ENCODE measurements at places on chromosomes 16 and 17.

DNA sequence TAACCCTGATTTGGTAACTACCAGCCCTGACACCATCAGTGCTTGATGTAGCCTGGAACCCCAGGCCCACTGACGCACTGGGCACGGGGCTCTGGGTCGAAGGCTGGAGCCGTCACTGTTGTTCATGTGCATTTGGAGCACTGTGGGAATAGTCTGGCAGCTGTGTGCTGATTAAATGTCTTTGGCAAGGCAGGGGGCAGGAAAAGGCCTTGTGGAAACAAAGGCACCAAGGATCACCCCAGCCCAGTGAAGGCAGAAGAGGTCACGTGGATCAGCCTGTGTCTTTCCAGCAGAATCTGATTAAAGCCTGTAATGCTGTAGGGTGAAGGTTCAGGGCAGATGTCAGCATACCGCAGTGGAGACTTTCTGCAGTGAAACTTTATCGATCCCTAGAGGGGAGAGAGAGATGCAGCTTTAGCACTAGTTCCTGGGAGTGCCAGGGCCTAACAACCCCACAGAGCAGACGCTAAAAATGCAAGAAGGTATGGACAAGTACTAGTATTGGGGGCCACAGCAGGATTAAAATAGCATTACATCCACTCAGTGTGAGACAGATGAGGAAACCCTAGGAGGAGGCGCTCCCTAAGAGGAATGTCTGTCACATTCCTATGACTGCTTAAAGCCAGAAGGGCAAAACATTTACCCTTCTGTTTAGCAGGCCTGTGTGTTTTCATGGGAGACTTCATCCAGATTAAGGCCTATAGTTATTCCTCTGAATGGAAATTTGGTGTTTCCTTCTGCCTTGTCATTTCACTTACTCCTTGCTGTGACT is 9.7 kb downstream of the ZNHIT3 start:
- DNase-seq = no peak

GRCh38 chr16:73202161-73202729 is 154.3 kb upstream of the ZFHX3 start:
- no peak for DNase-seq

DNA sequence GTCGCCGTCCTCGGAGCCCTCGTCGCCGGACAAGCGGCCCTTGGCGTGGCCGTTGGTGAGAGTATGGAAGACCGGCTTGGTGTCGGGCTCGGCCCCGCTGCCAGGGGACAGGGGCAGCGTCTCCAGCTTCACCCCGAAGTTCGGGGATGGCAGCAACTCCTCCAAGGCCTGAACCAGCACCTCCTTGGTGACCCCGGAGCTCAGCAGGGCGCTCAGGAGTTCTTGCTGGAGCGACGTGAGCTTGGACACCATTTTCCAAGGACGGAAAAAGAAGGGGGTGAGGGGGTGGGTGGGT is 279 bp downstream of the HNF1B start:
- no peak for DNase-seq

- no peak for DNase-seq
Observed at GRCh38 chr17:19336938-19337711, 25.4 kb downstream of the B9D1 start.

GRCh38 chr17:35284955-35285354 is 42.1 kb downstream of the SLFN5 start:
- no peak for DNase-seq

- DNase-seq = no peak
Observed at GRCh38 chr17:10060526-10060925, 137.9 kb downstream of the GAS7 start.

DNA sequence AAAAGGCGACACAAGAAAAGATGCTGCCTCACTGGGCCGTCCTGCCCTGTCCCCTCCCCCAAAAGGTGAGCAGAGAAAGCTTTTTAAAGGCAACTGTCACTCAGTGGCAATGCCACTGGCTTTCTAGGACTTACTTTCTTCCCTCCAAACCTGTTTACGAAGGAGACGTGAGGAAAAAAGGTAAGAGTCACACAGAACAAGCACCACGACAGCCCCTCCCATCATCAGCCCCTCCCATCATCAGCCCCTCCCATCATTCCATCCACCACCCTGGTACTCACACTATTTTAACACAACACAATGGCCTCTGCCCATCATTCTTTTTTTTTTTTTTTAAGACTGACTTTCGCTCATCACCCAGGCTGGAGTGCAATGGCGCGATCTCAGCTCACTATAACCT is 77.1 kb downstream of the NXN start:
- DNase-seq = no peak

GRCh38 chr17:74217037-74217730 is 3.8 kb downstream of the TTYH2 start:
- DNase-seq = no peak

Measured in stimulated activated CD4-positive, alpha-beta T cell treated with anti-CD3 and anti-CD28 coated beads, Interleukin-1b, Interleukin-23, amount 100 ng/mL, for 1 hour (primary cell).